ENCODE measurements at places on chromosomes 2 and 18. TPM values are rescaled to one million over a fixed set of nuclear protein-coding genes. Genes with fewer than 3 reads are reported as not detected.

DNMT3A gene
- 31.3 TPM for total RNA-seq

POTEI gene
- total RNA-seq = not detected

TMX3 gene
- 21.7 TPM for total RNA-seq

FKBP1B gene
- 15.2 TPM for total RNA-seq

DSEL gene
- total RNA-seq = 13.2 TPM

TFCP2L1 gene
- 0.33 TPM for total RNA-seq

CLEC4F gene
- not detected for total RNA-seq

ASB3 gene
- 13.3 TPM for total RNA-seq

CAPN13 gene
- total RNA-seq = 0.51 TPM

PTMA gene
- total RNA-seq = 710 TPM

Measured in mesangial cell (primary cell).